ENCODE measurements at places on chromosomes 6 and 20.

DNA sequence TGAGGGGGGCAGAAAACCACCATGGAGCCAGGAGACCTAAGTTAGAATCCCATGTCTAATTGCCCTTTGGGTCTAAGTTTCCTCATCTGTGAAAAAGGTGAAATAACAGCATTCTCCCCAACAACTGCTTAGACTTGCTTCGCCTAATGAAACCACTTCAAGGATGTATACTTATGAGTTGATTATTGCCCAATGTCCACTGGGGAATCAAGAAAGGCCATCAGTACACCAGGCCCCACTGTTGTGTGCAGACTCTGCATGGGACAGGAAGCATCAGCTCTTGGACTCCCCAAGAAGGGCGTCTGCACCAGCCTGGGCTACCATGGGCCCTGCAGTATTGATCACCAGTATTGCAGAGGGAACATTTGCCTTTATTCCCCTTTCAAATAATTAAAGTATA, 189.6 kb downstream of the MAFB start:
- no peak for DNase-seq
- no peak overlapping the region for H3K27ac ChIP-seq
- H3K4me1 ChIP-seq: no peaks in the 10 kb centered on the region
- H3K27me3 ChIP-seq: peaks cover 3% of the 10 kb centered on the region
- no peak overlapping the region for H3K4me3 ChIP-seq

DNA sequence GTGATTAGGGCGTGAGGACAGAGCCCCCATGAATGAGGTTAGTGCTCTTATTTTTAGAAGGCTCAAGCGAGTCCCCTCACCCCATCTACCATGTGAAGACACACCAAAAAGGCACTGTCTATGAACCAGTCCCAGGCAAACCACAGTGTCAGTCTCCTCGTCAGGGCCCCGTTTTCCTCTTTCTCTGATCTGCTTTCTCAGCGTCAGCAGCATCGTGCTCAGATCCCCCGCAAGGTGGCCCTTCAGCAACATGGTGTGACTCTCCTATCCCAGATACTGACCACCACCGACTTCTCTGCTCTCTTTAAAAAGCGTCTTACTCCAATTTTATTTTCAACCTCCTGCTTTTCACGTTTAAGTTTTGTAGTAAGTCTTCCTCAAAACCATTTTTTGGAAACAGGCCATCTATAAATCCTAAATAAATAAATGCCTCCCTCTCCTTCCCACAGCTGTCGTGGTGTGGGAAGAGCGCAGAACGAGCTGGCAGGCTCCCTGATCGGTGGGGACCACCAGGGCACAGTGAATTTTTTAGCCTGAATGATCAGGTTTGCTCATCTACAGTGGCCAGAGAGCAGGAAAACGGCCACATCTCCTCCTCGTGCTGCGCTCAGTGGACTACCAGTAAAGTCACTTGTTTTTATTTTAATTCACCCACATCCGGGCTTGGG, 113.1 kb downstream of the BMP7 start:
- H3K27ac ChIP-seq: no peak overlapping the region
- no peaks in the 10 kb centered on the region for H3K36me3 ChIP-seq
- H3K27me3 ChIP-seq: peaks cover 6% of the 10 kb centered on the region
- no peak overlapping the region for H3K4me3 ChIP-seq
- no peaks in the 10 kb centered on the region for H3K4me1 ChIP-seq
- no peak for DNase-seq

DNA sequence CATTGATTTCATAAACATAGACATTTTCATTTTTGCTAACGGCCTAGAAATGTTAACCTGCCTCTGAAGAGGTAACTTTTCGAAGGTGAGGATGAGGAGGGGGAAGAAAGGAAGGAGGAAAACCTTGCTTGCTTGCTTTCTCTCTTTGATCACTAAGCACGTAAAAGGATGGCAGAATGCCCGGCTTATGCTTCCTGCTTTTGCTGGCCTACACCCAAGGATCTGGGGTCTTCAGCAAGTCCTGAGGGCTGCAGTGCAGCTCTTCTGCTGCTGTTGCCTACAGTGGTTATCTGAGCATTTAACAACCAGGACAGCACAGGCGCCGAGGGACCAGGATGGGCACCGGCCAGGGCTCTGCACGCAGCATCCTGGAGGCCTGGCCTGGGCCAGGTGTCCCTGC, 150.8 kb upstream of the TAB2 start:
- H3K27ac ChIP-seq: peak overlapping the region; percentile 6
- no peaks in the 10 kb centered on the region for H3K36me3 ChIP-seq
- peaks cover 30% of the 10 kb centered on the region for H3K4me1 ChIP-seq
- H3K27me3 ChIP-seq: no peaks in the 10 kb centered on the region
- DNase-seq: no peak

DNA sequence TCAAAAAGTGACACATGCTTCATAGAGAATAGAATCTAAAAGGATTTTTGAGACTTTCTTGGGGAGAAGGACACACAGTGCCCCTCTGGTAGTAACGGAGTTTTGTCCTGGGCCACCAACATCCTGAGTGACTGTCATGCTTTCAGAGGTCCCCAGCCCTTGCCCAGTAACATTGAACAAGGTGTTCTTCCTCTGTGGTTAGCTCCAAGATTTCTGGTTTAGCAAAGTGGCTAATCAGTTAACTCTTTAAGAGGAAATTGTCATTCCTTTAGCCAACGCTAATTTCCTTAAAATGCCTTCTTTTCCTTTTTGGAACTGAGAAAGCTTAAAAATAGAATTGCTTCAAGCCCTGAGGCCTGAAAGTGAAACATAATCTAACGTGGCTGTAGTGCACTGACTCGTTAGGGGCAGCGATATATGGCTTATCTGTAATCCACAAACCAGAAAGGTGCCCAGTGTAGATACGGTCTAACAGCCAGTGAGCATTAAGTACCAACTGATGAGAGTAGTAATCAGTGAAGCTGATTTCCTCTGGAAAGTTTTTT, 7.8 kb downstream of the E2F3 start:
- peaks cover 66% of the 10 kb centered on the region for H3K4me1 ChIP-seq
- no peak overlapping the region for H3K27ac ChIP-seq
- no peak overlapping the region for H3K4me3 ChIP-seq
- DNase-seq: no peak
- no peaks in the 10 kb centered on the region for H3K27me3 ChIP-seq

DNA sequence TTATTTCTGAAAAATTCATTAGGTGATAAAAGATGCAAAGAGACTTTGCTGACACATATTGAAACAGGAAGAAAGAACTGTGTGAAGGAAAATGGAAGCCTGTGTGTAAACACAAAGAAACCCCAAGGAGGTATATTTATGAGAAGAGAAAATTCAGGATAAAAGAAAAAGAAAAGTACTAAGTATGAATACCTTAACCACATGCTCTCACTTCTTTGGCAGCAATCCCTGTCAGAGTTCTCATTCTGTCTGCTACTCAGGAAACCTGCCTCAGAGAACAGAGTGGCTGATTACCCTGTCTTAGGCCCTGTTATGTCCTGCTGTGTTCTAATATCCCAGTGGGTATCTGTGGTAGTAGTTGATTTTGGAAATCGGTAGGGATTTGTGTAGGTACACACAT, 457.9 kb downstream of the TBC1D32 start:
- H3K27me3 ChIP-seq: no peaks in the 10 kb centered on the region
- H3K36me3 ChIP-seq: no peaks in the 10 kb centered on the region
- no peak for DNase-seq
- no peak overlapping the region for H3K4me3 ChIP-seq
- no peak overlapping the region for H3K27ac ChIP-seq

DNA sequence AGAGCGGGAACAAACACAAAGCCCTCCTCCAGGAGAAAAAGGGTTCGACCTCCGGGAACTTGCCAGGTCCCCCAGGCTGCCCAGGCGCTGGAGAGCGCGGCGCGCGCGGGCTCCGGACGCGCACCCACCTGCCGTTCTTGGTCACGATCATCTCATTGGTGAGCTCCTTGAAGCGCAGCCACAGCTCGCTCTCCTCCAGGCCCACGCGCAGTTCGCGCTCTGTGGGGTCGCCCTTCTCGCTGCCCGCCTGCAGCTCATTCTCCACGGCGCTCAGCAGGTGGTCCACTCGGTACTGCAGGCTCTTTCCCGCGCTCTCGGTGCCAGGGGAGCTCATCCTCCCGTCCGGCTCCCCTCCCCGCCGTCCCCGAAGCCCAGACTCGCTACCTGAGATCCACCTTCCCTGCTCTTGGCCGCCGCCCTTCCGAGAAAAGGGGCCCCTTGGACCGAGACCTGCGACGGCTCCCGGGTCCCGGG, 356 bp downstream of the TBXT start:
- H3K4me3 ChIP-seq: no peak overlapping the region
- H3K4me1 ChIP-seq: peaks cover 9% of the 10 kb centered on the region
- no peak for DNase-seq

DNA sequence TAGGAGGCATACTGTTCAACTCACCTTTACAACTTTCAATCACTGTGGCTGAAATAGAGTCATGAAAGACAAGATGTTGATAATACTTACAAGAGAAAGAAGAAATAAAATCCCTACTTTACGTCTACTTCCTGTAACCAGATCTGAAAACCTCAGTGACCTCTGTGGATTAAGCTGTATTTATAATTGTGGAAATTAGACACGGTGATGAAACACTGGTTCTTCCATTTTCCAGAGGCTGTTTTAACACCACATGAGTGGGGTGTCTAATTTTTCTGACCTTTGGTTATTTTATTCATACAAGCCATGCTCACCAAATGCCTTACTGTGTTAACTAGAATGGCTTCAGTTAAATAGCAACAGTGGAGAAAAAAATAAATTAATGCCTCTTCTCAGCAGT, 58.5 kb upstream of the HIVEP1 start:
- H3K4me3 ChIP-seq: no peak overlapping the region
- H3K4me1 ChIP-seq: no peaks in the 10 kb centered on the region
- no peak for DNase-seq
- no peaks in the 10 kb centered on the region for H3K27me3 ChIP-seq

GRCh38 chr6:27288136-27289044, 23.7 kb downstream of the POM121L2 start:
- peaks cover 14% of the 10 kb centered on the region for H3K4me1 ChIP-seq
- no peak overlapping the region for H3K4me3 ChIP-seq
- peaks cover 24% of the 10 kb centered on the region for H3K36me3 ChIP-seq
- DNase-seq: no peak
- peak overlapping the region; percentile 3 for H3K27ac ChIP-seq

GRCh38 chr6:165543781-165544180, 119.3 kb downstream of the PDE10A start:
- no peaks in the 10 kb centered on the region for H3K4me1 ChIP-seq
- H3K36me3 ChIP-seq: no peaks in the 10 kb centered on the region
- no peak overlapping the region for H3K4me3 ChIP-seq
- H3K27me3 ChIP-seq: no peaks in the 10 kb centered on the region

DNA sequence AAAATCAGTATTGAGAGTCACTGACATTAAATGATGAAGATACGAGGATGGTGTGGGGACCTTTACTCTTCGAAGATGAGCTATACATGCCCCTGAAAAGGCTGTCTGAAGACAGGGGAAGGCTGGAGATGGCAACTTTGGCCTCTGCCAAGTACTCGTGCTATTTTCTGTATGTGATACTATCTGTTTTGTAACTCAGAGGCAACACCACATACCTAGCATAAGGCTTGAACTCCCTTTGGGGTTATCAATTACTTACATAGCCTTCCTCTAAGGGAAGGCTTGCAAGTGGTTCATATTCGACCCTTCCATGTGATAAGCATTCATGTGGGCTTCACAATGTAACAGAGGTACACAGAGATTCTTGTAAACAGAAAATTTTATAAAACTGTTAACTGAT, 68.7 kb upstream of the FBXO30 start:
- H3K27me3 ChIP-seq: no peaks in the 10 kb centered on the region
- no peak for DNase-seq

- DNase-seq: no peak
- H3K27ac ChIP-seq: no peak overlapping the region
- no peaks in the 10 kb centered on the region for H3K27me3 ChIP-seq
- H3K36me3 ChIP-seq: peaks cover 6% of the 10 kb centered on the region
- no peak overlapping the region for H3K4me3 ChIP-seq
- peaks cover 49% of the 10 kb centered on the region for H3K4me1 ChIP-seq
These were observed 141.5 kb downstream of the ARID1B start for GRCh38 chr6:156918647-156919046.

DNA sequence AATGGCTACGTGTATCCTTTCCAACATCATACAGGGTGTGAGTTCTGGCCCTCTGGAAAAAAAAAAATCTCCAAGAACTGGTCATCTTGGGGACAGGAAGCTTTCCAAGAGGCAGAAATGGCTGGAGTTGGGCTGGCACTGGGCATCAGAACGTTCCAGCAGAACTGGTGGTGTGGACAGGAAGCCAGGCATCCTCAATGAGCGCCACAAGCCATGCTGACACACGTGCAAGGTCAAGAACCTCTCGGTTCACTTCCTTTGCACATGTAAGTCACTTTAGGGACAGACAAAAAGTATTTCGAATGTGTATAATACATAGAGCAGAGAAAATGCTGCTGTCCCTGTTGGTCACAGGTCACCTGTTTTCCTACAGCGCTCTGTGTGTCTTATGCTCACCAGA, 27.4 kb upstream of the RIN2 start:
- no peaks in the 10 kb centered on the region for H3K36me3 ChIP-seq
- H3K27ac ChIP-seq: no peak overlapping the region
- DNase-seq: no peak
- peaks cover 6% of the 10 kb centered on the region for H3K4me1 ChIP-seq
- H3K27me3 ChIP-seq: peaks cover 4% of the 10 kb centered on the region

DNA sequence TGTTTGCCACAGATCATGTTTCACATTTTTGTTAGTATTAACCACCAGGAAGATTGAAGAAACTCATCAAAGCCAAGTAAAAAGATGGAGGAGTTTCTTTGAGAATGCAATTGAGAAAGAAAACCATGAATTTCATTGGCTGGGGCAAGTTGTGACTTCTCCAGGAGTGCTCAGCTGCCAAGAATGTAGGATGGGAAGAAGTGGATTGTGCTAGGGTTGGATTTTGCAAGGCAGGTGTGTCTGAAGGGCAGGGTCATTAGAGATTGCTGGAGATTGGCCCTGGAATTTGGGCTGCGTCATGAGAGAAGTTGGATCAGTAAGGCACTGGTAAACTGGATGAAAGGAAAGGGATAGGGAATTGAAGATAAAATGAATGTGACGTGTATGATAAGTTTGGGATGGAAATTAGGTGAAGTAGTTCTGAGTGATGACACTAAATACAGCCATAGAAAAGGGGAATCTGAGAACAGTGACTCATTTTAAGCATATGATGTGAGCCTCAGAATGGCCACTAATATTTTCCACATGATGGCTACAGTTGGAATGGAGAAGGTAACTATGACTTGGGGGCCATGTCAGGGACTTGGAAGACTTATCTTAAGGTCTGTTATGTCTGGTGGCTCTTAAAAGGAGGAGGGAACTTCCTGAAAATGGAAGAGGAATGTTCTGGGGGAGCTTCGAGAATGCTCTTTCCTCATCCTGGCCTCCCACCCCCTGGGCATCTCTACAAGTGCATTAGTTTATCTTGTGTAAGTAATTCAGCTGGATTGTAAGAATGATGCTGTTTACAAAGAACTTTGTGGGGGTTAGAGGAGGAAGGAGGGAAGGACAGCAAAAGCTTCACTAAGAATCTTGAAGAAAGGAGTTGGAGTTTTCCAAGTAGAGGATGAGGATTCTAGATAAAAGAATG, 27.8 kb upstream of the ERVFRD-1 start:
- peak overlapping the region; percentile 27 for H3K27ac ChIP-seq
- no peak overlapping the region for H3K4me3 ChIP-seq
- peaks cover 14% of the 10 kb centered on the region for H3K36me3 ChIP-seq

GRCh38 chr20:25223179-25223661, 24.7 kb upstream of the PYGB start:
- H3K27me3 ChIP-seq: no peaks in the 10 kb centered on the region
- H3K4me3 ChIP-seq: no peak overlapping the region
- H3K4me1 ChIP-seq: peaks cover 5% of the 10 kb centered on the region
- peak; percentile 53 for DNase-seq
